Stimulated activated CD4-positive, alpha-beta T cell treated with anti-CD3 and anti-CD28 coated beads, Interleukin-15, amount 100 ng/mL, for 48 hours (primary cell): ENCODE measurements at places on chromosomes 3 and 15.

DNA sequence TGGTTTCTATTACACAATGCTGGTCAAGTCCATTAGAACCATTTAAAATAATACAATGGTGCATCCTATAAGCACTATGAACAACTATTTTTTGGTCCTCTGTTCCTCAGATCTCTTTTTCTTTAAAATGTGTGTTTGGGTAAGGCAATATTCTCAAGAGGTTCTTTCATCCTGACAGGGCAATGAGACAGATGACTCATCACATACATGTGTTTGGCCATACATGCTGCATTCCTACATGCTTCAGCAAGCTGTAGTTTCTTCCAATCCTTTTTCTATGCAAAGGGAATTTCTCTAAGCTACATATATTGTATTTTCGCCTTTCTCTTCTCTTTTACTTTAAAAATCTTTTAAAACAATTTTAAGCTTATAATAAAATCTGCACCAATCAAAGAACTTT lies 52.7 kb downstream of the OTOL1 start:
- DNase-seq = no peak

GRCh38 chr15:78325092-78325843 lies 14.9 kb upstream of the CRABP1 start:
- DNase-seq = no peak

GRCh38 chr3:123602325-123602724 lies 17.5 kb upstream of the HACD2 start:
- DNase-seq = no peak

GRCh38 chr3:192514754-192515663 lies 212.3 kb downstream of the FGF12 start:
- DNase-seq = no peak

DNA sequence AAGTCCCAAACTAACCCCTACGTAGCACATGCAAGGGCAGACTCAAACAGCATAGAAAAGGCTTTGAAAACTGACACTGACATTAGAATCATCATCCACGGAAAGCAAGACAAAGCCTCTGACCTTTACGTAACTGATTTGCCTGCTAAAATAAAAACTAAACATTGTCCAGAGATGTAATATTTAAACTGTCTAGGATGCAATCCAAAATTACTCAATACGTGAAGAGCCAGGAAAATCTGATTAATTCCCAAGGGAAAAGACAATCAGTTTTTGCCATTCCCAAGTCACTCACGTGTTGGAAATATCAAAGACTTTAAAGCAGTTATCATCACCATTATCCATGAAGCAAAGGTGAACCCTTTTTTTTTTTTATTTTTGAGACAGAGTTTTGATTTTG lies 13.3 kb upstream of the IQCF1 start:
- no peak for DNase-seq
